Stimulated activated CD4-positive, alpha-beta T cell treated with anti-CD3 and anti-CD28 coated beads, Interleukin-4, amount 100 ng/mL, for 24 hours (primary cell): ENCODE measurements at places on chromosomes 7 and 10.

GRCh38 chr10:31304291-31304970 is 14.6 kb upstream of the ZEB1 start:
- no peak for DNase-seq

DNA sequence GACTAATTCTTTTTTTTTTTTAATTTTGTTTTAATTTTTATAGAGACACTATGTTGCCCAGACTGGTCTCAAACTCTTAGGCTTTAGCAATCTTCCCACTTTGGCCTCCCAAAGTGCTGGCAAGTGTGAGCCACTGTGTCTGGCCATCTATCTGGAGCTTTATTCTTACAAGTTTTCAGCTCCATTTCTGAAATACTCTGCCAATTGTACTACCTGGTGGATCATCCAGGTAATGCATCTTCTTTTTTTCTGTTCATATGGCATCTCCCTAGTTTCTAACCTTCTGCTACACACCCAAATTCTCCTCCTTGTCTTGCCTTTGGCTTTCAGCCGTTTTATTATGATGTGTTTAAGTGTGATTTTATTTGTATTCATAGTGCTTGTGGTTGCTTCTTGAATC is 40.2 kb downstream of the ZNF365 start:
- no peak for DNase-seq

DNA sequence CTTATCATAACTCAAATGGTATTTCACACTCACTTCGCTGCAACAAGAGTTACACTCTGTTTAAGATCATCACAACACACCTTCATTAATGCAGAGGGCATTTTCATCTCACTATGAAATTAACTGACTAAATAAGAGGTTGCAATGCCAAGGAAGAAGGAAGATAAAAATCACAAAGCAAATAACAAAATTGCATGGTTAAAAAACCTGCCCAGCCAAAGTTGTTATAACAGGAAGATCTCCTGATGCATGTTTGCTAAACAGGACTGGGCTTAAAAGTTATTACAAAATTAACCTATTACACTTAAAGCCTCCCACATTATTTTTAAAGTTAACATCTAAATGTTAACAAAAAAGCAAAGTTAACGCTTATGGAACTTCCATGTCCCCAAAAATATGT is 11.8 kb downstream of the FAM13C start:
- DNase-seq: no peak

GRCh38 chr10:69703766-69704630 is 74.0 kb downstream of the FAM241B start:
- DNase-seq: no peak

- no peak for DNase-seq
Measured at GRCh38 chr10:21510241-21511094, 15.0 kb downstream of the SKIDA1 start.

GRCh38 chr7:139118805-139119485 is 9.4 kb upstream of the ZC3HAV1 start:
- peak; percentile 35 for DNase-seq

- no peak for DNase-seq
Measured at GRCh38 chr7:129454249-129454551, 20.0 kb downstream of the STRIP2 start.

GRCh38 chr10:88045096-88045495 is 181.7 kb downstream of the PTEN start:
- DNase-seq: no peak

DNA sequence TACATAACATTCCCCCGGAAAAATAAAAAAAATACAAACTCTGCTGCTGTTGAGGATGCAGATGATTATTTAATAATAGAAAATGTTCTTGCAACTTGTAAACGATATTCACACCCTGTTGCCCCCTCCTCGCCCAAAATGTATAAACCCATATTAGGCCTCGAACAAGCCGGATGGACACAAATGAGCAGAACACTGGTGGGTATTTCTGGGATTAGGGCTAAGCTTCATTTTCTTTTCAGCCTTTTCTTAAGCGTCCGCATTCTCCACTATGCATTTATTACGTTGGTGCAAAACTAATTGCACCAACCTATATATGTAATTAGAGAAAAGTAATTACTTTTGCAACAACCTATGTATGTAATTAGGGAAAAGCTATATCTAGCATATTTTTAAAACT is 349 bp upstream of the GNG11 start:
- DNase-seq: no peak

- DNase-seq: no peak
Measured at GRCh38 chr7:94908323-94909178, 1.2 kb downstream of the PPP1R9A start.

DNA sequence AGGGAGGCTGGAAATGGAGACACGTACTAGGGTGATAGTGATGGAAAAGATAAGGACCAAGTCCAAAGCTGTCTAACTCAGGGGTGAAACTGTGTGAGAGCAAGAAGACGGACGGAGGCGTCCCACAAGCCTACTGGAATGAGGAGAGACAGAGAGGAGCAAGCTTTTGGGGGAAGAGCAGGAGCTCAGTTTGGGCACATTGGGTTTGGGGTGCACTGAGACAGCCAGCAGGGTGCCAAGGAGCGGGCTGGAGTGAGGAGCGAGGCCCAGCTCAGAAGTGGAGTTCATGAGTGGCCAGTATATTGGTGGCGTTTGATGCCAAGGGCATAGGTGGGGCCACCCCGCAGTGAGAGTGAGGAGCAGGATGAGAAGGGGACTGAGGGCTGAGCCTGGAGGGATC is 22.6 kb downstream of the GHRHR start:
- DNase-seq: no peak

GRCh38 chr7:93013446-93014061 is 104.2 kb downstream of the SAMD9 start:
- no peak for DNase-seq

DNA sequence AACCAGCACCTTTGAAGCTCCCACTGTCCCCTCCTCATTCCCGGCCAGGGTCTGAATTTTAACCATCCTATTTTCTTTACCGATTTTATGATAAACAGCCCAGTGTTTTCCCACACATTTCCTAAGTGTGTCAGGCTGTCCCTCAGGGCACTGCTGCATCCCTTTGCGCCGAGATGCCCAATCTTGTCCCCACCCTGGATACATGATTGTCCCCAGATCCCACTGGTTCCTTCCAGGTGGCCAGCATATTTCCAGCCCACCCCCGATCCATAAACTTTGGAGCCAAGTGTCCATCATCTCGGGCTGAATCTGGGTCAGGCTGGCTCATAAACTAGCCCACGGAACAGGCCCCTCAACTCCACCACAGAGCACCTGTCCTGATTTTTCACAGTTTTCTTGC is 137.2 kb downstream of the CDH23 start:
- no peak for DNase-seq

GRCh38 chr10:61627266-61627665 is 35.5 kb upstream of the CABCOCO1 start:
- DNase-seq: no peak

DNA sequence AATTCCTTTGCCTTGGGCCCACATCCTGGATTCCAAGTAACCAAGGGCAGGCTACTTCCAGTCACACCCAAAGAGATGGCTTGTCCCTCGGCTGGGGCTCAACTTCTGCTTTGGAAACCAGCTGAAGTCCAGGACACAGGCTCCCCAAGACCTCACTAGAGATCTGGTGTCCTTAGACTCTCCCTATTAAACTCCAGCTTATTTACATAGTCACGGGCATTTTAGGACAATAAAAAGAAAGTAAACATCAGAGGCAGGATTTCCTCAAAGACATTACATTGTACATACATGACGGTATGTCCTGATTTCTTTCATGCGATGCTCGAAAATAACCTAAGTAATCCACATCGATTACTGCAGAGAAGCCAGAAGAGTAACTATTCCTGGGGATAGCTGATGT is 461.5 kb upstream of the C7orf33 start:
- DNase-seq: no peak

GRCh38 chr10:109906316-109906715 is 17.0 kb downstream of the XPNPEP1 start:
- no peak for DNase-seq

DNA sequence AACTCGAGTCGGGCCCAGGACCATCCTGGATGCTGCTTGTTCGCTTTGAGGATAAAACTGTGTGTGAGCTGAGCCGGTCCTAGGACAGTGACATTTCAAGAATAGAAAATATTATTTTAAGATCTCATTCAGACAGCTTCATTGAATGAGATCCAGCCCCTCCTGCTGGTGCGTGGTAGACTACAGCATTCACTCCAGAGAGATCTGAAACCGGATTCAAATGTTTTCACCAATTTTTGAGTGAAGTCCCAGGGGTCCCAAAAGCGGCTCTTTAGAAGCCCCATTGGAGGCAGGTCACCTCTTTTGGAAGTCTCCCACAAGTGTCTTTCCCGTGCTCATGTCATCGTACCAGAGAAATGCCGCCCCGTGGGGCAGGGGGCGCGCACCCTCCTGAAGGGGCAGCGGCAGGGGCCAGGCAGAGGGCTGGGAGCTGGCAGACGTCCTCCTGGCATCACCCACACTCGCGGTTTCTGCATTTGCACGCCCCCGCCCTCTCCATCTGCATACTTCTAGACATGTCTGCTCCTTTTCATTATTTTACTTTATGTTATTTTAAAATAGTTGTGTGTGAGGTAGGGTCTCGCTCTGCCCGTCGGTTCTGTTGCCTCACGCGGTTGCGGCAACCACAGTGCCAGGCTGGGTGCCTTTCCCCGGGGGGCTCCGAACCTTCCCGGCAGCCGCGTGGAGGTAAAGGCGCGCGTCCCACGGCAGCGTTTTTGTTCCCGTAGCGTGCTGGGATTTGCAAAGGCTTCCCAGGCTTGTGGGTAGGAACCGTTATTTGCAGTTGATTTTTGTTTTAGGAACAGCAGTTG is 52.3 kb upstream of the DPYSL4 start:
- DNase-seq: no peak
